ENCODE measurements at places on chromosomes 2 and 18.

- no peak for DNase-seq
Observed at GRCh38 chr18:35616664-35617423, 35.3 kb downstream of the GALNT1 start.

DNA sequence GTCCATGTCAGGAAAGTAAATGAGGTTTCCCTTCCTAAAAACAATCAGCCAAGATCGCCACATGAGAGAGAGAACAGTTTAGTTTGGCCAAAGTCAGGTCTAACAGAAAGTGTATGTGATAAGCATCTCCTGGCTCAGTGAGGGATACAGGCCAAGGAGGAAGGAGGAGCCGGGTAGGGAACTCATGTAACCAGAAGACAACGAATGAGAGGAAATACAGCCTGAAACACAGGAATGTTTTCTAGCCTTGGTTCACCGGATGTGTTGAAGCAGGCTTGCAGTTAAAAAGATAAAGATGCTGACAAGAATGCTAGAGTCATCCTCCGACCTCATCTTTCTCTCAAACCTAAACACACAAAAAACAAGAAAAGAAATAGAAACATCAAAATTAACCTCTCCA, 283.9 kb upstream of the SIX2 start:
- no peak for DNase-seq

DNA sequence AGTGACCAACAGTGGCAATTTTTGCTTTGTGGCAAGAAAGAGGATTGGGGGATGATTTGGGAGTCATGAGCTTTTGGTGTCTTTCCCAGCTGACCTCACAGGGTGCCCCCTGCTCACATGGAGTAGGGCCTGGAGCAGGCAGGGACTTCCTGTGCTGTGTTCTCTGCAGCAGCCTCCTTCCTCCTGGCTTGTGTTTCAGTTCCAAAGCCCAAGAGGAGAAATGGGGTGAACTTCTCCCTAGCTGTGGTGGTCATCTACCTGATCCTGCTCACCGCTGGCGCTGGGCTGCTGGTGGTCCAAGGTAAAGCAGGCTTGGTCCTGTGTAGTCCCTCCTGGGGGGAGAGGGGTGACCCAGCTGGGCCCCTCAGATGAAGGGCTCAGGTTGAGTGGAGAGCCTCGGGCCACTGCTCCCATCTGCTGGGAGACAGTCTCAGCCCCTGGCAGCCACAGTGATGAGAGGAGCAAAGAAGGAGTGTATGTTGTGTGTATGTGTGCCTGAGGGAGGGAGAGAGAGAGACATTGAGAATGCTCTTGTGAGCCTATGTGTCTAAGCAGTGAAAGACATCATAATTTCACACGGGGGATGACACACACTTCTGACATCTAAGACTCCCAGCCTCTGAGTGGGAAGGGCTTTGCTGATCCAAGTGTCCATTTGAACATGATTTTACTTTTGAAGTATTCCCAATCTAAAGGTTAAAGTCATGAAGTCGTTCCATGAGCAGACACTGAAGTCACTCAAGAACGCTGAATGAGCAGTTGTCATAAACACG, 27.2 kb downstream of the MARCO start:
- no peak for DNase-seq

DNA sequence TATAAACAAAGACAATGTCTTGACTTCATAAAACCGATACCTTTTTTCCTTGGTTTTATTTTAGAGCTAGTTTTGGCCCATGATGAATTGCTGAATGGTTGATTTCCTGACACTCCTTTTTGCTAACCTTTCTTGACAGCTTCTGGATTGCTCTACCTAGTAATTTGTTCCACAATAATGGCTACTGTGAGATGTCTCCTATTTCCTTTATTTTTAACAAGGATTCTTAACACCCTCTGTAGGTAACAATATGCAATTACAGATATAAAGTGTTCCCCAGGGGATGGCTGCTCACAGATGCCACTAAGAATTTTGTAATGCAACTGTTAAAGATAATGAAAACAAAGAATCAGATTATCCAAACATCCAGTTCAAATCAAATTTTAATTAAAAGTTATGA, 100.8 kb upstream of the ATP5MC3 start:
- peak; percentile 88 for DNase-seq

DNA sequence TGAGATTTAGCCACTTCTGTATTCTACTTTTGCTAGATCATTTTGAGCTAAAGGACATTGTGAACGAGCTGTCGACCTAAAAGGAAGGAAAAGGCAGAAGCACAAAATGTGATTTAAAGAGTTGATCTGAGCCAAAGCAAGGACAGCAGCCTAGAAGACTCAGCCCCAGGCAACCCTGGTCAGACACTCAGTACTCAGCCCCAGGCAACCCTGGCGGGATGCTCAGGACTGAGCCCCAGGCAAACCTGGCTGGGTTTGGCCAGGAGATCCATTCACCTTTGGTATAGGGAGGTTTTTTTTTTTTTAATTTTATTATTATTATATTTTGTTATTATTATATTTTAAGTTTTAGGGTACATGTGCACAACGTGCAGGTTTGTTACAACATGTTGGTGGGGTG, 34.3 kb upstream of the PXDN start:
- DNase-seq: no peak

DNA sequence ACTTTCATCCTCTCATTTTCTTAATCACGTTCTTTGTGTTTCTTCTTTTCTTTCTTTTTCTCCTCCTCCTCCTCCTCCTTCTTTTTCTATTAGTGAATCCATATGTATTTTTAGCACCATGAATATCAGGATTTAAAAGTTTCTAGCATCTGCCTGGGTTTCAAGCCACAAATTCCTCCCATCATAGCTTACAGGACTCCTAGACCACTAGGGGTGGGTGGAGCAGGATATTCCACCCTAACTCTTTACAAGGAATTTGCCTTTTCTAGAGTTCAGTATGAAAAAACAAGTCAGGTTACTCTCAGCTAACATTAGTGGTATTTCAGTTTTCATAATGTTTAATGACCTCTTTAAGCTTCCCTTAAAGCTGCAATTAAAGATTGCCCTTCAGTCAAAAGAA, 19.1 kb upstream of the LRRTM1 start:
- no peak for DNase-seq

DNA sequence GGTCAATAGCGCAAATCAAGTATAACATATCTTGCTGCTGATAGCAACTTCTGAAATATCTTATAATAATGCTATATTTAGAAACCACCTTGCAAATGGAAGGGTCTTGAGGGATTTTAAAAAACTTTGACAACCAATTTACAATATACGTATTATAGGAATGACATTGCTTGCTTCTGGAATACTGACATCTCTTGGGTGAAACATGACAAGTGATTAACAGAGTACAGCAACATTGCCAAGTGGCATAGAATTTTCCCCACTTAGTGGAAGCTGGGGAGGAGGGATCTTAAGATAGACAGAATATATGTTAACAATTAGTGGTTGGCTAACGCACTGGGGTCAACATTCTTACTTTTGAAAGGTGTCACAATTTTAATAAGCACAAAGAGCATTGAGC, 133.6 kb upstream of the TMEFF2 start:
- DNase-seq: no peak

DNA sequence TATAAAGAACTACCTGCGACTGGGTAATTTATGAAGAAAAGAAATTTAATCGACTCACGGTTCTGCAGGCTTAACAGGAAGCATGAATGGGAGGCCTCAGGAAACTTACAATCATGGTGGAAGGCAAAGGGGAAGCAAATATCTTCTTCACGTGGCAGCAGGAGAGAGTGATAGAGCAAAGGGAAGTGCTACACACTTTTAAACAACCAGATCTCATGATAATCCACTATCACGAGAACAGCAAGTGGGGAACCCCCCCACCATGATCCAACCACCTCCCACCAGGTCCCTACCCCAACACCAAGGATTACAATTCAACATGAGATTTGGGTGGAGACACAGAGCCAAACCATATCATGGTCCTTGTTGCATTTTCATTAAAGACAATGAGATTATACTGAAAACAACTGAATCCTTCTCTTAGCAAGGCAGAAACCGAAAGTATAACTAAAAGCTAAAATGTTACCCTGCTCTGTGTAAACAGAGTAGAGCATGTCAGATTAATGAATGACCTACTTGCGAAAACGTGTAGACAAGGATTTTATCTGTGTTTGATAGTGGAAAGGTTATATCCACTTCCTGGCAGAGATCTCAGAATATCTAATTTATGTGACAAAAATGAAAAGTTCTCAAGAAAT, 60.1 kb upstream of the RBBP8 start:
- DNase-seq: no peak

GRCh38 chr2:171999161-171999560, 592 bp upstream of the METAP1D start:
- no peak for DNase-seq

DNA sequence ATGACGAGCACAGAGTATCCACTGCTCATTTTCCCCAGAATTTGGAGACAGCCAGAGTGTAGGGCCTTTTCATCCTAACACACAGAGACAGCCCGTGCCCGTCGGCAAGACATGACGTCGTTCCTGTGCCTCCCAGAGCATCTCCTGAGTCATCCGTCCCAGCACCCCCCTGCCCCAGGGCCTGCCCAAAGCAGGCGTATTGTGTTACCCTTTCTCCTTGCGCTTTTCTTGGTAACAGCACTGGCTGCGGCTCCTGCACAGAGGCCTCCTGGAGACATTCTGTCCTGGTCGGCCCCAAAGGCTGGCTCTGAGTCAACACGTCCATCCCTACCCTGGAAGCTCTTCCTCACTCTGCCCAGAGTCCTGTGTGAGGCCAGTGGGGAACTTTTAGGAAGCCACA, 217.1 kb downstream of the KLHL29 start:
- DNase-seq: no peak

DNA sequence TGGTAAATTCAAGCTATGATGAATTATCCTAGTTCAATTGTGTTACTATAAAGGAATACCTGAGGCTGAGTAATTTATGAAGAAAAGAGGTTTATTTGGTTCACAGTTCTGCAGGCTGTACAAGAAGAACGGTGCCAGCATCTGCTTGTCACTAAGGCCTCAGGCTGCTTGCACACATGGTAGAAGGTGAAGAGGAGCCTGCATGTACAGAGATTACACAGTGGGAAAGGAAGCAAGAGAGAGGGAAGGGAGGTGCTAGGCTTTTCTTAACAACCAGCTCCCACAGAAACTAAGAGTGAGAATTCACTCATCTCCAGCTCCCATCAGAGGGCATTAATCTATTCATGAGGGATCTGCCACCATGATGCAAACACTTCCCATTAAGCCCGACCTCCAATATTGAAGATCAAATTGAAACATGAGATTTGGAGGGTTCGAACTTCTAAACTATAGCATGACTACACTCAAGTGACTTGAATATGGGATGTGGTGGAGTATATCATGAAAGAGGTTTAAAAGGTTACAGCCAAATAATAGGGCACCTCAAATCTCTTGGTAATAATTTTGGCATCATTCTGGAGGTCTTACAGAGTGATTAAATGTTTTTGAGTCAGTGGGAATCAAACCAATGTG, 58.4 kb upstream of the ETAA1 start:
- no peak for DNase-seq

- peak; percentile 74 for DNase-seq
Observed at GRCh38 chr2:9813312-9814128, 29.8 kb upstream of the TAF1B start.

All from NCI-H1694 treated with DMSO at 0.1 percent for 48 hours (cell line).